ENCODE measurements at places on chromosomes 3 and 15.
A peak's percentile ranks its signal among the peaks of the same experiment; 100 is the strongest.

- no peak for DNase-seq
Measured at GRCh38 chr3:129950318-129951046, 24.0 kb upstream of the TRH start.

- DNase-seq = peak; percentile 84
Measured at GRCh38 chr15:31396881-31397560, 70.4 kb downstream of the KLF13 start.

DNA sequence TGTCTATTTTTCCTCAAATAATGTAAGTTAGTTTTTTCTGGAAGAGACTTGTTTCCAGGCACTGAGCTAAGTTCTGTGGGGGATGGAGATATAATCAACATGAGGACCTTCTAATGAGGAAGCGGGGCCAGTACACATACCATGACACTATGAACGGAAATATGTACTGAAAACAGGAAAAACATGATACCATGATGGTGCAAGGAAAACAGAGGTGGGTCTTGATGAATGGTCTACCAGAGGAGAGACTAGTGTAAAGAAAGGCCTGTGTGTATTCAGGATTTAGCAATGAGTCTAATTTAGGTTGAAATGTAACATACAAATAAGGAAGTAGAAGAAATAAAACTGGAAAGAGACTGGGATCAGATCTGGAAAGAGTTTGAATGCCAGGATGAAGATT lies 38.9 kb upstream of the TPRG1 start:
- DNase-seq = no peak

- DNase-seq = no peak
Measured at GRCh38 chr15:91070872-91071271, 29.2 kb upstream of the SV2B start.

- no peak for DNase-seq
Measured at GRCh38 chr3:32237670-32238452, 619 bp upstream of the CMTM8 start.

GRCh38 chr3:117253636-117254035 lies 544.1 kb downstream of the TUSC7 start:
- no peak for DNase-seq

DNA sequence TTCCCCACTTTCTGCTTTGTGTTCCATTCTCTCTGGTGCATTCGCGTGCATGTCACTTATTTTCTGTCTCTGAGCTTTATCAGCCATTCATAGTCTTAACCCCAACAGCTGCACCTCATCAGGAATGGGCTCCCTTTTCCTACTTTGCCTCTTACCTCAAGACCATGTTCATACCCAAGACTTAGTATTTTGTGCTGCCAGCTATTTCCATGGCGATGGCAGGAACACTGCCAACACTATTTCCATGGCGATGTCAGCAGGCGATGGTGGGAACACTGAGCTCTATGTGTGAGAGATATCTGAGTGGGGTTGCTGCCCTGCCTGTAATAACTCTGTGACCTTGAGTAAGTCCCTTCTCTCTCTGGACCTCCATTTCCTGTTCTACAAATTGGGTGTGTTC lies 5.5 kb downstream of the ZNF35 start:
- DNase-seq = no peak

DNA sequence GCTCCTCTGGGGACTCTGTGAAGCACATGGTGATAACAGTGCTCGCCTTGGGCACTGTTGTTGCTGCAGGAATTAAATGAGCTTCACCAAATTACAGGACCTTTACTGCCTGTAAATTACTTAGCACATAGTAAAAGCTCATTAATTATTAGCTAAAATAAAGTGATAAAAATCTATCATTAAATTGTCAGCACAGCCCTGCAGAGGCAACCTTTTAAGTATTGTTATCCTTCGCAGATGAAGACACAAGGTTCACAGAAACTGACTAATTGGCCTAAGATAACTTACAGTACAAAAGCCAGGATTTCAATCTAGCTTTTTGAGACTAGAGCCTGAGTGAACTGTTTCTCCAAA lies 96.0 kb downstream of the ST6GAL1 start:
- DNase-seq = no peak
